Colonic mucosa (tissue), 4 donors: ENCODE measurements at places on chromosomes 12 and 14.

- DNase-seq, result no peak
Observed at GRCh38 chr12:121423682-121424623, 24.0 kb downstream of the RNF34 start.

DNA sequence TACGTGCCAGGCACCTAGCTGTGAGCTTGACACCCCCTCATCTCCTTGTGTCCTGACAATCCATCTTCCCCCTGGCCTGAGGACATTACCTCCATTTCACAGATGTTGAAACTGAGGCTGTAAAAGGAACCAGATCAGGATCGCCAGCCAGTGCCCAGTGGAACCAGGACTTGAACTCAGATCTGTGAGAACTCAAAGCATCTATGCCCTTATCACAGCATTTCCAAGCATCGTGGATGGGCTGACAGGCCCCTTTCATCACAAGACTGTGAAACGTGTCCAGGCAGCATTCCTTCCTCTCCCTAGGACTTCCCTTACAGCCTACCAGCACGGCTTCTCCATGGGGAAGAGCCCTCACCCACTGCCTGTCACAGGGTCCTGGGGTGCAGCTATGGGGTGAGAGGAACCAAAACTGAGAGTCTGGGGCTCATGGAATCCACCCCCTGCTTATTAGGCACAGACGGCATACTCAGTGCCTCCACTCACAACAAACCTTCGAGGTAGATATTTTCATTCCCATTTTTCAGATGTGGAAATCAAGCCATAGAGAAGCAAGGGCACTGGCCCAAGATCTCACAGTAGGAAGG is 26.9 kb downstream of the CMKLR1 start:
- no peak for DNase-seq

GRCh38 chr14:36555998-36556743 is 26.2 kb downstream of the NKX2-8 start:
- no peak for DNase-seq

GRCh38 chr12:5913387-5913786 is 31.7 kb downstream of the ANO2 start:
- DNase-seq, result no peak

DNA sequence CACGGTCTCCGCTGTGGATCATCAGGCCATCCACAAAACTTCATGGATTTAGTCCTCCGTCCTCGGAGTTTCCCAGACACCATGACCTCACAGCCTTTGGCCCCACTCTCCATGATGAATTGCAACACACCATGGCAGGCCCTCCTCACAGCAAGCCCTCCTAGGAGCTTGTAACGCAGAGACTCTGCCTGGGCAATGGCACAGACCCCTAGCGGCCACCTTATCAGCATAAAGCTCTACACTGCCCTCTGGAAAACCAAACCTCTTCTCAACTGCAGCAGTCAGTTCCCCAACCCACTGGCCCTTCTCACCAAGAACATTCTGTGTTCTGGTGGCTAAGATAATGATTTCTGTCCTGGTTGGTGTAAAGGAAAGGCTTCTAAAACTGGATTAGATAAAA is 238.4 kb upstream of the USP15 start:
- no peak for DNase-seq

DNA sequence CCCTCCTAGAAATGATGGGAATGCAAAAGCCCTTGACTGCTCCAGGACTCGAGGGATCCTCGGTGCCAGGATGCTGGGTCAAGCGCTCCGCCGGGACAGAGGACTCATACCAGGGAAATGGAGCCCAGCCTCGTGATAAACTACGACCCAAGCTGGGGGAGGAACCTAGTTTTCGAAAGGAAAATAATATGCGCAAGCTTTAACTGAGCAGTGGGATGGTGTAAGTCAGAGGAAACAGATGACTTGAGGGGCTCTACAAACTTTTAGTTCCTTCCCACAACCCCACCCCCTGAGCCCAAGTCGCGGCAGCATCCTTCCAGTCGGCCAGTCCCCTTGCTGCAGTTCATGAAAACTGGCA is 654 bp upstream of the SUPT16H start:
- no peak for DNase-seq

DNA sequence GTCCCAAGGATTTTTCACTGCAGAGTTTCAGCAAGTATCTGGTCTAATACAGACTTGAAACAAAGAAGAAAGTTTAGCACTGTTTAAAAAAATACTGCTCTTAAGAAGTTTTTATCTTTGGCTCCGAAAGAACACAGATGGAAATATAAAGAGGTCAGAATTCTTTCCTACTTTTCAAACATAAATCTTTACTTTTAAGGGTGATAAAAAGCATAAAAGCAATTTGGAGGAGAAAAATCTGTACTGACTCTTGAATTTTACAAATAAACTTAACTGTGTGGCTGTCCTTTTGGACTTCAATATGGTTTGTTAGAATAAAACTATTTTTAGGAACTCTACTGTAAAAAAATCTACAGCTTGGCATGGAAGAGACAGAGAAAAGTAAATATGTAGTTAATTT is 27.6 kb upstream of the ISM2 start:
- no peak for DNase-seq

- no peak for DNase-seq
Observed at GRCh38 chr14:103030741-103031565, 26.4 kb downstream of the CDC42BPB start.

- DNase-seq, result no peak
Observed at GRCh38 chr12:130804216-130804615, 34.8 kb downstream of the STX2 start.

DNA sequence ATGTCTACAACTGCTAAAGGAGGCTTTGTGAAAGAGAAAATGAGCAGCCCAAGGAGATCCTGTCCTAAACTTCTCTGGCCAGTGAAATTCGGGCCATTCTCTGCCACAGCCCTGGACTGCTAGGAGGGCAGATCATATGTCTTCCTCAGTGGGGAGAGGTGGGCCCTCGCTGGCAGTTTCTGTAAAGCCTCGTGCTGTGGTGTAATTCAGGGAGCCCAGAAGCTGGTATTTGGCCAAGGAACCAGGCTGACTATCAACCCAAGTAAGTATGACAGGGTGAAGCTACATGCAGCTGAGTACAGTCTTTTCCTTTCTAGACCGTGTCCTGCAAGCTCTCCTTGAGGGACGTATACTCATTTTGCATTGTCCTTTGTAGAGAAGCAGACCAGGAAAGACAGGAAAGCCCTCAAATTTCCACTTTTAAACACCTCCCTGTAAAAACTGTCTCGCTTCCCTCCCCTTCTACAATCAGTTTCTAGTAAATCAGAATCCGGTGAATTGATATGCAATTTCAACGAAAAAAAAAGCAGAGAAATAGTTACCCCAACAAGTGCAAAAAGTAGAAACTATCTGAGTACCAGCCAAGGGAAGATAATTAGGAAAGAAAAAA is 106.8 kb downstream of the DAD1 start:
- DNase-seq, result no peak

GRCh38 chr14:93997916-93998870 is 1.1 kb downstream of the CCDC197 start:
- peak; percentile 23 for DNase-seq

- no peak for DNase-seq
Observed at GRCh38 chr12:99455350-99456035, 192.1 kb upstream of the GARIN6 start.

GRCh38 chr12:95319694-95320331 is 102.2 kb downstream of the VEZT start:
- DNase-seq, result no peak

DNA sequence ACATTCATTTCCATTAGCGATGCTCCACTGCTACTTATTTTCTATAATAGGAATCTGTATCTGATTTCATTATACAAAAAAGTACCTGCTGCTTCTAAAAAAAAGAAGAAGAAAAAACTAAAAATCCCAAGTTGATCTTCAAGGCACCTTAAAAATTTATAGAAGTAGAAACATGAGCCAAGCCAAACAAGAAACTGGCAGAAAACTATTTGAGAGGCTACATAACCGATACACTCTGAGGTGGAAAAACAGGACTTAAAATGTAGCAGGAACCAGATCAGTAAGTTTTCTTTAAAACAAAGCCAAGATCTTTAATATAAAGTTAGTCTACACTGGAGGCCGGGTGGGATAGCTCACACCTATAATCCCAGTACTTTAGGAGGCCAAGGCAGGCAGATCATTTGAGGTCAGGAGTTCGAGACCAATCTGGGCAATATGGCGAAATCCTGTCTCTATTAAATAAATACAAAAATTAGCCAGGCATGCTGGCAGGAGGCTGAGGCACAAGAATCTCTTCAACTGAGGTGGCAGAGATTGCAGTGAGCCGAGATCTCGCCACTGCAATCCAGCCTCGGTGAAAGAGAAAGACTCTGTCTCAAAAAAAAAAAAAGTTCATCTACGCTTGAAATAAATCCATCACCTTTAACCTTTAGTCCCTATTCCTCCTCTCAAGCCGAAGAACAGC is 278.6 kb downstream of the MED13L start:
- DNase-seq, result no peak

GRCh38 chr14:96125536-96125935 is 79.1 kb upstream of the BDKRB2 start:
- DNase-seq, result peak; percentile 22

- peak; percentile 13 for DNase-seq
Observed at GRCh38 chr14:76765461-76765931, 4.2 kb downstream of the VASH1 start.

DNA sequence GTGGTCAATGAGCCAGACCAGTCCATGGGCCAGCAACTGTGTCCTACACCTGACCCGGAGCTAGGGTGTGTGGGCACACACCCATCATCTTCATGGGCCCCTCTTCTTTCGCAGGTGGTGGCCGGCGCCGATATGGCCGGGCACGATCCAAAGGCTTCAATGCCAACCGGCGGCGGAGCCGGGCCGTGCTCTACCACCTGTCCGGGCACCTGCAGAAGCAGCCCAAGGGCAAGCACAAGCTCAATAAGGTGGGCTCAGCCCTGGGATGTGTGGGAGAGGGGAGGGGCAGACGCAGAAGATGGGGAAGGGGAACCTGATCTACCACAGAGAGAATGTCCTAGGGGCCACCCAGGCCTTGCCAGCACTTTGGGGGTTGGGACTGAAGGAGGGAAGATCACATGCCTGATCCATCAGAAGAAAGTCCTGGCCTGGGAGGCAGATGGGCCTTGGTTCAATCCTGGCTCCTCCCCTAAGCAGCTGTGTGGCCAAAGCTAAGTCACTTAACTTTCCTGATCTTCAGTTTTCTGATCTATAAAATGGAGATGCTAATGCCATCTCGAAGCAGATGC is 3.8 kb downstream of the KCNH3 start:
- DNase-seq, result no peak

DNA sequence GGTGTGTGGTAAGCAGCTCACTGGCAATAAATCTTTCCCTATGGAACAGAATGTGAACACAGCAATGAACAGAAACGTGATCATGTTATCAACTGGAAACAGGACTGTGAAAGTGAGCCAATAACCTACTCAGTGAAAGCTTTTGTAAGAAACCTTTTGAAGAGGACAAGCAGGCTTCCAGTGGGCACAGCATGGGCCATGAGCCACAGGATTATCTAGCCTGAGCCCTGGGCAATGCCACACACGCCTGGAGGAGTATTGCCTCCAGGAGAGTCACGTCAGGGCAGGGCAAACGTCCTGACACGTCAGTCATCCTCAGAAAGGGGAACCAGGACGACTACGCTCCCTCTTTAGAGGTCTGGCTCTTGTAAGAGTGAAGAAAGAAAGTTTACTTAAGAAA is 32.3 kb downstream of the NRDE2 start:
- no peak for DNase-seq

GRCh38 chr12:64779354-64779974 is 20.3 kb upstream of the GNS start:
- peak; percentile 29 for DNase-seq

DNA sequence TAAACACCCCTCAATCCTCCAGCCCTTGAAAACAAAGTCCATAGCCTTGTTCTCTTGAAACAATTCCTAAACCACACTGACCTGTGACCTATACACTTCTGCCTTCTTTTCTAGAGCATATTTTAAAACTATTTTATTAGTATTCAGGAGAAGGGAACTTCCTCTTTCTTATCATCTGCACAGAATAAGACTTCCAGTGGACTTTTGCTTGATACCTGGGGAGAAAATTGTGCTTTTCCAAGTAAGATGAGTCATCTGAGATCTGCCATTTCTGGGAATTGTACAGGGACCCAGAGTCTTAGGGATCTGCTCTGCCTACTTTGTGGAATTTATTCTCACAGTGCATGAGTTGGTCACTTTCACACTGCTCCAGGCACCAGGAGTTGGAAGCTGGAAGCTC is 10.5 kb upstream of the WNT5B start:
- no peak for DNase-seq

DNA sequence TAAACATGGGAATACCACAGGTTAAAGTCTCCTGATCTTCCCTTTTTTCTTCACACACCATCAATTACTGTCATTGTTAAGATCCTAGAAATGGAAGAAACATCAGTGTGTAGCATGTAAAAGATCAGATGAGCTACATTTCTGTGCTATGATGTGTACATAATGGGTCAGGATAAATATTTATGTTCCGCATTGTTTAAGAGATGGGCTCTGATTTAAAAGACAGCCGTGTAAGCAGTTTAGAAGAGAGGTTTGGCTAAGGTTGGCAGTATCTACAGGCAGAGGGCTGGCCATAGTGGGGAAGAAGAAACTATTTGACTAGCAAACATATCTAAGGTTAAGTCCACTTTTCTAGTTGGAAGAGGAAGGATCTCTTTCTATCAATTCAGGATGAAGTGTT is 49.4 kb downstream of the LRRC9 start:
- DNase-seq, result no peak

DNA sequence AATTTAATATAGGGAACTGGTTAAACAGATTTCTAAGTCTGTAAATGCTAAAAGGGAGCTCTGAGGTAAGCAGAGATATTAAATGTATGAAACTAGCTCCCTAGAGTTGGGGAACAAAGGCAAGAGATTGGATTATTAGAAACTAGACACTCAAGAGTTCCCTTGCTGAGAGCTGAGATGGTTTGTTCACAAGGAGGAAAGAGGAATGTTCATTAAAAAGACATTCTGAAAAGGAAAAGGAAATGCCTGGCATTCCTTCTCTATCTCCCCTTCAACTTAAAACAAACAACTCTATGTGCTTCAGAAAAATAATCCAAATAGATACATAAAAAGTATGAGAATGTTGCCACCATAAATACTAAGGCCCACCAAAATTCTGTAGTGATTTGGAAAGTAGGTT is 73.7 kb downstream of the GALNT4 start:
- DNase-seq, result no peak
